ENCODE measurements at places on chromosomes 16 and 17.
A peak's percentile ranks its signal among the peaks of the same experiment; 100 is the strongest.

GRCh38 chr17:36859706-36860105 lies 77.6 kb upstream of the LHX1 start:
- DNase-seq, result no peak

DNA sequence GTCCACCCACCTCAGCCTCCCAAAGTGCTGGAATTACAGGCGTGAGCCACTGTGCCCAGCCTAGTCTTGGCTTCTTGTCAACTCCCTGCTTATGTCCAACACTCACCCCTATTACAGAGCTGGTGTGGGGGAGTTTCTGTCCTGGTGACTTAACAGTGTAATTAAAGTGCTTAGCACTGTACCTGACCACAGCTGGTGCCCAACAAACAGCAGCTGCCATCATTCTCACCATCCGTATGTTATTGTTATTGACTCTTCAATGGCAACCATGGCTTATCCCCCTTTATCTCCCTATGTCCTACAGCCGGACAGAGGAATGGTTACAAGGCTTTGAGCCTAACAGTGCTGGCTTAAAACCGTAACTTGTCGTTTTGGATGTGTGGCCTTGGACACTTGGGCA lies 17.0 kb upstream of the BRCA1 start:
- no peak for DNase-seq

DNA sequence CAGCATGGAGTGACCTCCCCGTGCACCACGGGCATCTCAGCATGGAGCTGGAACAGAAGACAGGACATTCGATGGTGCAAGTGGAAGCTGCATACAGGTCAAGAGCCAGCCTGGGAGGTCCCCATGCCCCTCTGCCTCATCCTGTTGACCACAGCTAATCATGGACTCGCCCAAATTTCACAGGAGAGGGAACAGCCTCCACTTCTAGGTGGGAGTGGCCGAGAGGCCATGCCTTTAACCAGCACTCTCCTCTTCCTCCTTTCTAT lies 3.8 kb upstream of the SLC47A2 start:
- no peak for DNase-seq

DNA sequence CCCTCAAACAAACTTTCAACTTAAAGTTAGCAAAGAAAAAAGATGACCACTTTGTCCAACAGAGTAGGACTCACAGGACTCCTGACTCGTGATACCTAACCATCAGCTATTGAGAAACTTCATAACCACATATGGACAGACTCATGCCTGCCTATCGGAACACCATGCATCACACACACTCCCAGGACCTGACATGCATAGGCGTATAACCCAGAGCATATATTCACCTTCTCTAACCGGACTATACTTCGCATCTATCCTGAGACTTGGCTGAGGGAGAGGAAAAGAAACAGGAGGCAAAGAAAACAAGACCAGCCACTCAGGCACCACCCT lies 2.2 kb downstream of the PIP4K2B start:
- DNase-seq, result no peak

- no peak for DNase-seq
Observed at GRCh38 chr16:20380782-20381181, 23.8 kb downstream of the PDILT start.

GRCh38 chr16:78303946-78304345 lies 204.5 kb downstream of the WWOX start:
- DNase-seq, result no peak

DNA sequence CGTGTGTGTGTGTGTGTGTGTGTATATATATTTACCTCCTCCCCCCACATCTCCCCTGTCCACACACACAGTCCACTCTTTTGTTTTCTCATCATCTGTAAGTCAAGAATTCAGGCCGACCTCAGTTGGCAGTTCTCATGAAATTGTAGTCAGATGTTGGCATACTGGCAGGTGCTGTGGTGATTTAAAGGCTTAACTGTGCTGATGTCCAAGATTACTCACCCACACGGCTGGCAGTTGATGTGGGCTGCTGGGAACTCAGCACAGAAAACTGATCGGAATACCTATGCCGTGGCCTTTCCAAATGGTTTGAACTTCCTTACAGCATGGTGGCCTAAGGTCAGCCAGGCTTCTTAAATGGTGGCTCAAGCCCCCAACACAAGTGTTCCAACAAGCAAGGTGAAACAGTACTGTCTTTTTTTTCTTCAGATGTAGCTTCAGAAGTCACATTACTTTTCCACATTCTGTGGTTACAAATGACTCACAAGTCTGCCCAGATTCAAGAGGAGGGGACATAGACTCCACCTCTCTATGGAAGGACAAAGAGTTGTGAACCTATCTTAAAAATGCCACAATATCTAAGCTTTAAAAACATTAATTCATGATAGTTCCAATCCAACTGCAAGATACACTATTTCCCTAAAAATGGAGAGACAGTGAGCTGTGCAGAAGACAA lies 198.5 kb upstream of the HS3ST4 start:
- no peak for DNase-seq

DNA sequence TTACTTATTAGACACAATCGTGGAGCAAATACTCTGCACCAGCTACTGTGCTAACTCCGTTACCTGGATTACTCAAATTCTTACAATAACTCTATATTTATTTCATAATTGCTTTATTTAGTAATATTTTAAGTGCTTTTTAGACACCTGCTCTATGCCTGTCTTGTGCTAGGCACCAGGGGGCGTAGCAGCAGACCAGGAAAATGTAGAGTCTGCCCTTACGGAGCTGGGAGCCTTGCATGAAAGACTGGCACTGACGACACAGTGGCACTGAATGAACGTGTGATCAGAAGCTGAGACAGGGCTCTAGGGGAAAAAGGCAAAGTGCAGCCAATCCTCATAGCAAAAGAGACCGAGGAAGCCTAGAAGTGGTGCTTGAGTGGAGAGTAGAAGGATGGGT lies 486.5 kb downstream of the CDH13 start:
- DNase-seq, result no peak

GRCh38 chr17:76239538-76240274 lies 587 bp downstream of the RNF157 start:
- no peak for DNase-seq

GRCh38 chr16:84791088-84791487 lies 28.7 kb upstream of the CRISPLD2 start:
- no peak for DNase-seq

DNA sequence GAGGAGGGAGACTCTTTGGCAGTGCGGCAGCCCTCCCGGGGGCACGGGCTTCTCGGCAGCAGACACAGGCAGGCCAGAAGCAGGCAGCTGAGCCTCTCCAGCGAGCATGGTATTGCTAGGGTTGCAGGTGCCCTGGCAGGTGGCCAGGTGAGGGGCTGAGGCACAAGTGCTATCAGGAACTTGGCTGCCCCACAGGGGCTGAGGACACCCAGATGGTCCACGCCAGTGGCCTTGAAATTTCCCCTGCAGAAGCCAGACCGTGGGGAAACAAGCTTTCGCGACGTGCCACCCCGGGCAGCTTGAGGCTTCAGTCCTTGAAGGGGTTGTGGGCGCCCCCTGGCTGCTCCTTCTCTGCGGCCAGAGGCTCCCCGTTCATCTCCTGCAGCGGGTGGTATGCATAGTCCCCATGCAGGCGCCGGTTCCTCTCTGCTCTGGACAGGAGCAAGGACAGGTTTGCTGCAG lies 8.5 kb downstream of the NAGPA start:
- DNase-seq, result no peak

GRCh38 chr16:666572-666971 lies 1.4 kb upstream of the RHOT2 start:
- DNase-seq, result no peak

- DNase-seq, result no peak
Observed at GRCh38 chr16:51433599-51433998, 282.5 kb upstream of the SALL1 start.

DNA sequence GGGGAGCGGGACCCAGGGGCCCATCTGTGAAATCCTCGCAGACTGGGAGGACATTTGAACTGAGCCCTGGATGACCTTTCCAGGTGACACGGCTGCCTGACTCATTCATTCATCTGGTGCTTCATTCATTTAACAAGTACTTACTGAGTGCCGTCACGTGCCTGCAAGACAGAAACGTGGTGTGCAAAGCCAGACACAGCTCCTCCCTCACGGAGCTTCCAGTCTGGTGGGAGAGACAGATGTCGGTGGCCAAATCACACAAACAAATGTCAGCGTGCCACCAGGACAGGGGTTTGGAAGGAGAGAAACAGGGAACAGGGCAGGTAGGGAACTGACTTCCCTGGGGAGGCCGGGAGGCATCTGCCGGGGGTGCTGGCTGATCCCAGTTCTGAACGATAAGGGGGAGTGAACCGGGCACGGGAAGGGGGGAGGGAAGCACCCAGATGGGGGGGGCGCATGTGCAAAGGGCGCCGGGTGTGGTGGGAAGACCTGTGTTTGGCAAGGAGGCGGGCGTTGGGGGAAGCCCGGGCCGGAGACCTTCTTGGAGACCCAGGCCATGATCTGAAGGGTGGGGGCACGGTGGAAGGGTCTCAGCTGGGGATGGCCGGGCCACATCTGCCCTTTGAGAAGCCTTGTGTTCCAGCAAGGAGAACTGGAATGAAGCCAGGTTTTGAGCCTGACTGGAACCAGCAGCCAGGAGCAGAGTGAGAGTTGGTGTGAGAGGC lies 93.6 kb upstream of the CIBAR2 start:
- DNase-seq, result no peak

DNA sequence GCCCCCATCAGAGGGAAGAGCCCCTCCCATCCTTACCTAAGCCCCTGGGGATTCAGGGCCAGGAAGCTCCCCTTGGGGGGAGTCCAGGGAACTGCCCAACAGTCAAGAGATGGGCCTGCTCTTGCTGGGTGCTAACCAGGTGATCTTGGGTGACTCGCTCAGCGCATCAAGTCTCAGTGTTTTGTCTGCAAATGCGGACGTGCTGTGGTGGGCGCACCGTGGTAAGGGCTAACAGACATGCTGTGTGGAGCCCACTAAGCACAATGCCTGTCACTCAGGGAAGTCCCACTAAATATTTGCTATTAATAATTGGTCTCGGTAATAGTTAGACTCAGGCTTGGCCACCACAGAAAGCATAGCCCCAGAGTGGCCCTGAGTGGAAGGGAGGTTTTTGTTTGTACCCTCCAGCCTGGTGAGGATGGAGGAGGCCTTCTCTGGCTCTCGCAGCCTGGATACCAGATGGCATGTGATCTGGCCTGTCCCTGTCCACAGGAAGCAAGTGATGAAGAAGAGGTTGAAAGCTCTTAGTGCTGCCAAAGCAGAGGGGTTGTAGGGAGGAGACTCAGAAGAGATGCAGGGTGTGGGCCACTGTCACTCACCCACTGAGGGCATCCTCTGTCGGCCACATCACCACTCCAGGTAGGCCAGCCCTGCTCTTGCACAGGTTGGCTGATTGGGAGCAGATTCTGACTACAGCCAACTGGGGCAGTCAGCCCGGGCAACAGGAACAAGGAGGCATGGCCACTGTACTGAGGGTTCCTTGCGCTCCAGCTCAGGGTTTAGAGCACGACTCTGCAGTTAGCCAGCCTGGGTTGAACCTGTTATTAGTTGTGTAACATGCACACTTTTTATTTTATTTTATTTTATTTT lies 69.8 kb upstream of the KSR1 start:
- peak; percentile 79 for DNase-seq

DNA sequence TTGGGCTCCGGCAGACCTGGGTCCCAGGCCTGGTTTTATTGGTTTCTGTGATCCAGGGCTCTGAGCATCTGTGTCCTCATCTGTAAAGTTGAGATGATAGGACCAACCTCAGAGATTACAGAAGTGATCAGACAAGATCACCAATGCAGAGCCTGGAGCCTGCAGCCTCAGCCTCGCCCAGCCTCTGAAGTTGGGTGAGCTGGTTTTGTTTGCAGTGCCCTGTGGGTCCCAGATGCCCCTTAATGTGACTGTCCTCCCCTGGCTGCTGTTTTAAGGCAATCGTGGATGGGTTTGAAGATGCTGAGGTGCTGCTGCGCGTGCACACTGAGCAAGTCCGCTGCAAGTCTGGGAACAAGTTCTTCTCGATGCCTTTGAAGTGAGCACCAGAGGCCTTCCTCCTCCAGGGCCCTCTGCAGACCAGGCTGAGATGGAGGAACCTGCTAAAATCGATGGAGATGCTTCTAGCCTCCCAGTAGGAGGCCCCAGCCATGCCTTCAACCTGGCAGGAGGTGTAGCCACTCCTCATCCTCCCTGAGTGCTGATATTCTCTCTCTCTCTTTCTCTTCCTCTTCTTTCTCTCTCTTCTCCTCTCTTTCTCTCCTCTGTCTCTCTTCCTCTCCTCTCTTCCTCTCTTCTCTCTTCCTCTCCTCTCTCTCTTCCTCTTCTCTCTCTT lies 5.6 kb upstream of the MMP15 start:
- DNase-seq, result no peak

DNA sequence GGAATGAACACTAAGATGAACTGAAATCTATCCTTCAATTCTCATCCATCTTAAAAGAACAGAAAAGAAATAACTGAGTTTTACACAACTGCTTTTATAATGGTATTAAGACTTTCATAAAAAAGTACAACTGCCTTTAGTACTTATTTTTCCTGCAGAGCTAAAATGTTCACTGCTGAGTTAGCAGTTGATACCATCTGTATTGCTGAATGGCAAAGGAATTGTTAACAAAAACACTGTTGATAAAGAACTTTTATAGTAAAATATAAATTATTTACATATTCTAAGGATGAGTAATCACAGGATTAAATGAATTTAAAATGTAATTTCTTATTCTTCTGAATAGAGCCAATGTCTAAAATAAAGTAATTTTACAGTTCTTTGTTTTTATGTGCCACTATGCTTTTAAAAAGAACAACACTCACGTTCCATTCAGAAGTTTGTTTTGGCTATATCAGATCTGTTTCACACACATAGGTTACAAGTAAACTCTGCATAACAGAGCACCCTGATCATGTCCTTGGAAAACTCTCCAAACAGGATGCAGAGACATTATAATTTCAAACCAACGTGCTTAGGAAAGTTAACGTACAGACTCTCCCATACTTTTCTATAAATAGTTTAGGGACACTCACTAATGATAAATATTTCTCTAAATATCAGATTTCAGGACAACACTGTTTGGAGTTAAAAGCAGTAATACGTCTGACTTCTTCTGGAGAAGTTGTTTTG lies 151.1 kb downstream of the ITFG1 start:
- DNase-seq, result no peak

GRCh38 chr16:57903656-57904055 lies 67.3 kb downstream of the CNGB1 start:
- DNase-seq, result no peak

- no peak for DNase-seq
Observed at GRCh38 chr17:7557775-7558543, 591 bp upstream of the TNFSF13 start.

DNA sequence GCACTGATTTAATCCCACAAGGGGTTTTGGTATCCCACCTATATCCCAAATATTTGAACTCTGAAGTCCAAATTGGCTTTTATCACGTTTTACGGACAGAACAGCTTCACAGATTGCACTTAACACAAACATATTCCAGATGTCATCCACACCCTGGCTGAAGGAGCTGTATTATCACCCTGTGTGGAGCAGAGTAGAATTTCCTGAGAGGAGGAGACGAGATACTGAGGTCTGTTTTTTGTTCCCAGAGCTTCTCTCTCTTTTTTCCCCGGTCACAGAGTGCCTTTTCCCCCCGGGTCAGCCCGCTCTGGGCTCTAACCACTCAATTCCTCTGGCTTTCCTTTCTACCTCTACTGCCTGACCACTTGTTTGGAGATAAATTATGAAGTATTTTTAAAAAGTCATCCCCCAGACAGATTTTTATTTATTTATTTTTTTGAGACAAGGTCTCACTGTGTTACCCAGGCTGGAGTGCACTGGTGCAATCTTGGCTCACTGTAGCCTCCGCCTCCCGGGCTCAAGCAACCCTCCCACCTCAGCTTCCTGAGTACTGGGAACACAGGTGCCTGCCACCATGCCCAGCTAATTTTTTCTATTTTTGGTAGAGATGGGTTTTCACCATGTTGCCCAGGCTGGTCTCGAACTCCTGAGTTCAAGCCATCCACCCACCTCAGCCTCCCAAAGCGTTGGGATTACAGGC lies 30.7 kb downstream of the DNAH2 start:
- no peak for DNase-seq
